Fibroblast of the conjunctiva (primary cell): ENCODE measurements at places on chromosomes 6 and 20.

GRCh38 chr6:36061236-36061635 lies 33.6 kb downstream of the MAPK14 start:
- DNase-seq: no peak

DNA sequence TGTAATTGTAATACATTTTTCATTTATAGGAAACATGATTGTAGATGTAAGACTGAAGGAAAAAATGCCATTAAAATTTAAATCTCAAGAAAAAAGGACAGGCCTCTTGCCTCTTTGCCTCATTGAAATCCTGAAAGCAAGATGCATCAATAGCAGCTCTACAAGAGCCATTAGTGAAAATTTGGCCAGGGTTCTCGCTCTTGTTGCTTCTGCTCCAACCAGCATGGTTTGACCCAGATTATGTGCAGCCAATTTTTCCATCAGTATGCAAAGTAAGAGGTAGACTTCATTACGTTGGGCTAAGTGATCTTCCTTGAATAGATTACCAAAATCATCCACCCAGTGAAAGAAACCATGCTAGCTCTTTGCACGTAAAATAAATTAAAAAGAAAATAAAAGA lies 106.6 kb downstream of the SGK1 start:
- no peak for DNase-seq

DNA sequence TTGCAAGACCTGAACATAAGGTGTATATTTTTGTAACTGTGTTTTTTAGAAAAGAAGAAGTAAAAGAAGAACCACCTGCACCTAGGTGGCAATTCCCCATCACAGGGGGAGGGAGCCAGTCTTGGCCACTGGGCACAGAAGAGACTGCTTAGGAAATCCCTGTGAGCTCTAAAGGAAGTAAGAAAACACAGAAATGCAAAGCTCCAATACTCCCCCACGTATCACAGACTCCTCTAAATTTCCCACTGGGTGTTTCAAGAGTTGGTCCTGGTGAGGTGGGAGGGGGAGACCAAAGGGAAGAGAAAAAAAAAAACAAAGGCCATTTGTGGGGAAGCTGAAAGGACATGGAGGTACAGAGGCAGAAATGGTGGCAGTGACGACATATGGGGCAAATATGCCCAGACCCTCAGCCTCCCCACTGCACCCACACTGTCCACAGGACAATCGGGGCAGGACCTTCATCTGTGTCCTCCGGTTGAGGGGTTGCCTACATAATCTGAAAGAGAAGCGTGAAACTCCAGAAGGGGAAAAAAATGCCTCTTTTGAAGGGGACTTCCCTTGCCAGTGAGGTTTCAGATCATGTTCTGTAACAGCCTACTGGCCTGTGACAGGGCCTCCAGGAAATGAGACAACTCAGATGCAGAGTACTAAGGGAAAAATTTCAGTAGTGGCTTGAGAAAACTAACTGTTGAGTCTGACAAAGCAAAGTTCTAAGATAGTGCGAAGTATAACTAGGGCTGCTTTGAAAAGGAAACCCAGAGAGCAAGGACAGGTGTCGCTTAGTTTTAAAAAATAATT lies 226.2 kb upstream of the MARCKS start:
- DNase-seq: no peak

DNA sequence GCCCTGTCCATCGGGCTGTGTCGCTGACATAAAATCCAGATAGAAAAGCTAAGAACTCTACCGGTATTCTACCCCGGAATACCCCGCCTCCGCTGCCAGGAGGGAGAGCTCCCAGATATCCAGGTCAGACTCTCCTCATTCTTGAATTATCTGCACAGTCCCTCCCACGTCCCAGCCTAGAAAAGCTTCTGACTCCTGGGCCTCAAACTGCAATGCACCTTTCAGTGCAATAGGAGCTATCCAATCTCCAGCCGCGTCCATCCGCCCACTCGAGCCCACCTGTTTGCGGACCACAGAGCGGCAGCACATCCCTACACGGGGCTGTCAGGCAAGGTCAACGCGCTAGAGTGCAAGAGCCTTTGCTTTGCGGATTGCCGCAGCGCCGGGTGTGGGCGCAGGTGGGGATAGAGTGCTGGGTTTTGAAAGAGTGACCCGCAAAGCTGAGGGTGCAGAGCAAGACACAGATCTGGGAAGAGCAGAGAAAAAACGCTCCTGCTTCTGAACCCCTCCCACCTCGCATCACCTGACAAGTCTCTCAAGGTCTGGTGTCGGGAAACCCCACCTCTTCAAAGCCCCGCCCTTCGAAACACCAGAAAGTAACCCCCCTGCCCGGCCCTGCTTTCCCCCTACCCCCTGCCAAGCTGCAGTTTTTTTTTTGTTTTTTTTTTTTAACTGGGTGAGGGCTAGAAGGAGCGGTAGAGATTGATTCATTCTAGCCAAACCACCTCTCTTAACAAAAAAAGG lies 1.3 kb downstream of the TAPBP start:
- no peak for DNase-seq
